ENCODE measurements at places on chromosomes 16 and 17.

GRCh38 chr16:66979011-66979717, 9.2 kb upstream of the CES4A start:
- no peak for DNase-seq

DNA sequence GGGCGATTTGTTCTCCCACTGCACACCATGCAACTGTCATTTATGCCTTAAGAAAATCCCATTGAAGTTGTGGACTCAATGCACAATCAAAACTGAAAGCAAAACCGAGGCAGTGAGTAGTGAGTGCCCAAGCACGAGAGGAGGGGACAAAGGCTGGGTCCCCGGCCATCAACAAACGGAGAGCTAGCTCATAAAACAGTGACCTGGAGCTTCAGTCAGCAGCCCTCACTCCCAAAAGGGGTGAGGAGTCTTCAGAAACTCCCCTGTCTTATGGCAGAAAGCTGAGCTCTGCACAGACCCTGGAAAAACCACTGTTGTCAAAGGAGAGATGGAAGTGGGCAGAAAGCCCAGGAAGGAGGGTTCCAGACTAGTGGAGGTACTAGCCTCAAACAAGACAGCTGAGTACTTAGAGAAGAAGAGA, 96.9 kb downstream of the ADCY9 start:
- DNase-seq, result no peak

DNA sequence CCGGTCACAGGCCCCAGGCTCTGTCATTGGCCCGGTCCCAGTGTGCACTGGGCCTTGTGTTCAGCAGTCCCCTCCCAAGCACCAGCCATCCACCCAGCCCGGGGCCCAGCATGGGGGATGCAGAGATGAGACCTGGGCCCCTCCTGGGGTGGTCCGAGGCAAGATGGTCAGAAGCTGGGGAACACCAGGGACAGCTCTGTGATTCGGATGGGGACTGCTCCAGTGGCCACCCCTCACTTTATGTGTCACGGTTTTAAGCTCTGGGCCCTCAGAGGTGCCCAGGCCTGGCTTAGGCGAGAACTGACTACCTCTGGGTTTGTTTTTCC, 92.0 kb upstream of the PLCG2 start:
- no peak for DNase-seq

DNA sequence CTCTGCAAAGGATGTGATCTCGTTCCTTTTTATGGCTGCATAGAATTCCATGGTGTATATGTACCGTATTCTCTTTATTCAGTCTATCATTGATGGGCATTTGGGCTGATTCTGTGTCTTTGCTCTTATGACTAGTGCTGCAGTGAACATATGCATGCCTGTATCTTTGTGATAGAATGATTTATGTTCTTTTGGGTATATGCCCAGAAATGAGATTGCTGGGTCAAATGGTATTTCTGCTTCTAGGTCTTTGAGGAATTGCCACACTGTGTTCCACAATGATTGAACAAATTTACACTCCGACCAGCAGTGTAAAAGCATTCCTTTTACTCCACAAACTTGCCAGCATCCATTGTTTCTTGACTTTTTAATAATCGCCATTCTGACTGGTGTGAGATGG, 60.2 kb upstream of the ADORA2B start:
- no peak for DNase-seq

Measured in caudate nucleus (tissue), 63 donors.